ENCODE measurements at places on chromosomes 1 and 21. TPM values are rescaled to one million over a fixed set of nuclear protein-coding genes. Genes with fewer than 3 reads are reported as not detected.

Gene TDRD5
- total RNA-seq, result not detected

DNA sequence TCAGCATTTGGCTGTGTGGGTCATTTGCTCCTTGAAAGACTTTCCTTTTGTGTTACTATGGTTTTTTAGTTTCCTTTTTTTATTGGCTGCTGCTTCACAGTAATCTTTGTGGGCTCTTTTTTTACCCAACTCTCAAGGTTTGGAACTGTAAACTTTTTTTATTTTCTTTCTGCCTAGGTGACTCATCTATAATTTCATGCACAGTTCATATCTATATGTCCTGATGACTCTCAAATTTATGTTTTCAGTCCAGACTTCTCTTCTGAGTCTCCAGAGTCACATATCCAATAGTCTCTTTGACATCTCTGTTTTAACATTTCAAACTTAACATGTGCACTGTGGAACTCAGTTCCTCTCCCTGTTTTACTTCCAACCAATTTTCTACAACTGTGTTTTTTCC is 83.4 kb downstream of the ATF6 start:
- no peak for DNase-seq

DNA sequence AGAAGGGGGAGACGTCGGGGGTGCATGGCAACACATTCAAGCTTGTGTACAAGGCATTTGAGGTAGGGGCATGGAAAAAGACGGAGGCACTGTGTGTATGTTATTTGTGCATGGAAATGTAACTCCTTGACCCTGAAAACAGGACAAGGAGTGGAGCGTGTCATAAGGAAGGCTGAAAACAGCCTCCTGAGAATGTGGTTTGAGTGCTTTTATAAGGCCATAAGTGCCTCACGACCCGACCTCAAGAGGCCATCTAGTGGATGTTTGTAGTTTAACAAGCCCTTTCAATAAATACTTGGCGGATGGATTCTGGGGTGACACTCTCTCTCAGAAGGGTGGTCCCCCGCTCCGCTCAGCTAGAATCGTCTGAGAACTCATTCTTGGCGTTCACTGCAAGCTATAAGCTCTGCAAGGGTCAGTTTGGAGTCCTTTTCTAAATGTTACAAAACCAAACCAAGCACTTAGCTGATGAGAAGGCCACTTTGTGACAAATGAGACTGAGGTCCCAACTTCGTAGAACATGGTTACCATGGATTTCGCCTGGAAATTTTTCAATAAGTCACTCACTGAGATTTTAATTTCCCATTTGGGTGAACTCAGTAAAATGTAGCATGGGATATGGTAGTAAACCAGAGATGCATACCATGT is 38.8 kb upstream of the CLCA4 start:
- peak; percentile 10 for DNase-seq

DNA sequence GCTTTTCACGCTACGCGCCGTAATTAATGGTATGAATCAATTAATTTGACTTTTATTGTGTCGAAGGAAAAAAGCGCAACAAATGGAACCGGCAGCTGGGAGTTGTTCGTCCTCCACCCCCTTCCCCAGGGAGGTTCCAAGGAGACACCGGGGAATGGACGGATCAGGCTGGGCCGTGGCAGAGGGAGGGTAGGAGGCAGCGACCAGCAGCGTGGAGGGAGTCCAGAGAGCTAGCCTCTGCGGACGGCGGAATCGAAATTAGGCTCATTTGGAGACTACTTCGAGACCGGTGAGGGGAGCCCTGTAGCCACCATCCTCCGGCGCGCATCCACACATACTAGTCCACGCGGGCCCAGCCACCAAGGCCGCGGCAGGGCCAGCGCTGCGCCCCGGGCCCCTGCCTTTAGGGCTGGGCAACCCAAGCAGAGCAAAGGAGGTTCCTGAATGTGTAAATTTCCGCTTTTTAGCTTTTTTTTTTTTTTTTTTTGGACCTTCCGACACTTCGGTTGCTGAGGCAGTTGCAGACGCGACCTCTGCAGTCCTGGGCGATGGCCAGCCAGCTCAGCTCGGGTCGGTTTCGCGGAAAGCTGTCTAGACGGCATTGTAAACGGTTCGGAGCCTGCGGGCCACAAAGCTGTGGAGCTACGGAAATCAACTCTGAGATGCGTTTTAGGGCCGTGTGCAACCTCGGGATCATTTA is 2.2 kb upstream of the FOXD3 start:
- DNase-seq, result no peak

Gene MTF1
- total RNA-seq, result 17.9 TPM

Gene HTR1D
- total RNA-seq, result 0.36 TPM

- peak; percentile 59 for DNase-seq
Measured at GRCh38 chr1:97364086-97364485, 556.7 kb downstream of the DPYD start.

DNA sequence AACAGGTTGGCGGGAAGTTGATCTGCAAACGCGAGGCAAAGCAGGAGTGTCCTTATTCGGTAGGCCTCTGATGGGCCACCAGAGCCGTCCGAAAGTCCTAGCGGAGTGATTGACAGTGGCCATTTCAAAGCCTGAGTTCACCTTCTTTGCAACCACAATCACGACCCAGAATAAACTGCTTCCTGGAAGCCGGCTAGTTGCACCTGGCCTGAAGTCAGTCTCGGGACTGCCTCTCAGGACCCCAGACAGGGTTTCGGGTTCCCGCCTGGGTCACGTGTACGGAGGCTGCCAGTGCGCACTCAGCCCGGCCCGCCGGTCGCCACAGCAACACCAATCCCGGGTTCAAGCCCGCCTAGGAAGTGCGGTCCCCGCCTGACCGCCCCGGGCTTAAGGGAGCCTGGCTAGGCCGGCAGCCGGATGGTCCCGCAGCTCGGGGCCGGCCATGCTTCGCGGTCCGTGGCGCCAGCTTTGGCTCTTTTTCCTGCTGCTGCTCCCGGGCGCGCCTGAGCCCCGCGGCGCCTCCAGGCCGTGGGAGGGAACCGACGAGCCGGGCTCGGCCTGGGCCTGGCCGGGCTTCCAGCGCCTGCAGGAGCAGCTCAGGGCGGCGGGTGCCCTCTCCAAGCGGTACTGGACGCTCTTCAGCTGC is at the start of gene TOR3A:
TSS of gene TOR3A (plus strand) at position 384 of the 646 bp plus-strand sequence. CDS start at position 443, 59 bp downstream.
- DNase-seq, result peak; percentile 84

GRCh38 chr1:60059468-60059867 is 14.1 kb downstream of the C1orf87 start:
- DNase-seq, result no peak

Gene PGLYRP4
- not detected for total RNA-seq

DNA sequence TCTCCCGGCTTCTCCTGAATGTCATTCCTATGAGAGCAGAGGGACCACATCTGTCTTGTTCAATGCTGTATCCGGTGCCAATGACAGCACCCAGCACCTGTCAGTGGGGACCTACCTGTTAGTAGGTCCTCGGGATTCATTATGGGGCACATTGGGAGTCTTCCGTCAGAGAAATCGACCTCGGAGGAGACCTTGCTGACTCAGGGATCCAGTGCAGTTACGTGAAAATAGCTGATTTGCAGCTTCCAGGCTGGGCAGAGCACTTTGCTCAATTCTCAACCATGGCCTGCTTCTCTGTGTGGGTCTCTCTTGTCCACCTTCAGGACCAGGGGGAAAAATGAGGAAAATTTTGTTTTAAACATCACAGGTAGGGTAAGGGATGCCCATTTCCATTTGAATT is 130.2 kb downstream of the PRDM2 start:
- DNase-seq, result no peak

Gene FOXO6
- total RNA-seq, result not detected
